Neural progenitor cell (in vitro differentiated cells): ENCODE measurements at places on chromosomes 5 and 9.
A peak's percentile ranks its signal among the peaks of the same experiment; 100 is the strongest.

- no peak for DNase-seq
Observed at GRCh38 chr5:151896031-151896691, 28.5 kb downstream of the GLRA1 start.

- DNase-seq = no peak
Observed at GRCh38 chr9:105067895-105068580, 140.1 kb upstream of the ABCA1 start.

DNA sequence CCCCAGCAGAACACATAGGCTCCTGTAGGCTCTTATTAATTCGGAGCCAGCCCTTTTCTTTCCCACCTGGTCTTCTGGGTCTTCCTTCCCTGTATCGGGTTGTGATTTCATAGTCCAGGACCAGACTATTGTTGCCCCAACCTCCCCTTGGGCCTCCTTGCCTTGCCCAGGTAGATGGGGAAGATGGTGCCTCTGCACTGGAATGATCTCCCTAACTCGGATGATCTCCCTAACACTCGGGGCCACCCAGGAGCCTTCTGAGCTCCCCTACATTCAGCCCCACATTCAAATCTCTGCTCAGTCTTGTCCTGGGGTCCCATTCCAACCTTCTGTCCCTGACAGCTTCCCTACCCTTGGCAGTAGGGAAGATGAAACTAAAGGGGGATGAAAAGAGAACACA lies 2.7 kb upstream of the IRF1 start:
- no peak for DNase-seq

DNA sequence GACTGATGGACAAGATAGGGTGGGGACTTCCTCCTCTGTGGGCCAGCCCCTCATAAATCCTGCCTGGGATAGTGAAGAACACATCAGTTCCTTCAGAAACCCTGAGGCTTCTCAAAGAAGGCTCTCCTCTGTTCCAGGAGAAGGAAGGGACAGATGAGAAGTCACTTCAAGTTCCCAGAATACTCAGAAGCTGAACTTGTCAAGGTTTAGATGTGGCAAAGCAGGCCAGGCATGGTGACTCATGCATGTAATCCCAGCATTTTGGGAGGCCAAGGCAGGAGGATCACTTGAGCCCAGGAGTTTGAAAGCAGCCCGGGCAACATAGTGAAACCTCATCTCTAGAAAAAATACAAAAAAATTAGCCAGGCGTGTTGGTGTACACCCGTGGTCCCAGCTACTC lies 38.5 kb downstream of the STOM start:
- DNase-seq = no peak

DNA sequence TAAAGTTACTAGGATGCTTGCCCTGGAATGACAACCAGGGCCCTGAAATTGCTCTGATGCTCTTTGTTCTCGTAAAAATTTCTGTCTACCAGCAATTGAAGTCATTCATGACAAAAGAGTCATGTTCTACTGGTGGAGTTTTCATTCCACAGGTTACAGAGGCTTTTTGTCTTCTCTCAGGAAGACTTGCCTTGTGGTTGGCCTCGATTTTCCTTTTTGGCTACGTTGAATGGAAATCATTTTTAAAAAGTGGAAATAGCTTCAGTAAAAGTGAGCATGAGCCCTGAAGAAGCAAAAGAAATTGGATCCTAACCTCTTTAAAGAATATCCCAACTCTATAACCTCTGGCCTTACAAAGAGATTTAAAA lies 255.2 kb downstream of the AOPEP start:
- DNase-seq = no peak

DNA sequence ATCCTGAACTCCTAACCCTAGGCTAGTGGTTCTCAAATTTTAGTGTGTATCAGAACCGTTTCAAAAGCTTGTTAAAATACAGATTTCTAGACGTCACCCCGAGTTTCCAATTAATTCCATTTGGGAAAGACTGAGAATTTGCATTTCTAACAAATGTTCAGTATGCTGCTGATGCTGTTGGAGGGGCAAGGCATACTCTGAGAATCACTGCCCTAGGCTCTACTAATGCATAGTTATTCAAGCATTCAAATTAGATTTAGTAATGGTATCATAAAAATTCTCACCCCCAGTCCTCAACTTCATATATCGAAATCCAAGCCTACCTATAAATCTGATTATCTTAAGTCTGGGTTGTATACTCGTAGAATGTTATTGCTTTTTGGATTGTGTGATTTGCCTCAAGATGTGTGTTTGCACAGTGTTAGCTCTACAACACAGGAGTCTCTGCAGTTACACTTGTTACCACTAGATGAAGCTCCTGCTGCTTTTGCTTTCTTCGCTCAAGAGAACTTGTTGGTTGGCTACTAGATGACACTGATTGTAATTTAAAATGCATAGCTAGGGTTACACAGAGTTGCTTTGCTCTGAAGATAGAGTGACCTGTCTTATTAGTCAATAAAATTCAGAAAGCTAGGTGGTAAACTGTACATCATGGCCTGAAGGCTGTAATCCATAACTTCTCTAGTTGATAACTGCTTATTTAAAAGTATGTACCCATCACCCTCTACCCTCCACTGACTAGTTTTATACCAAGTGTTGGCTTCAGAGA lies 7.5 kb upstream of the ERAP2 start:
- peak; percentile 73 for DNase-seq

GRCh38 chr5:179866241-179867078 lies 7.8 kb upstream of the MRNIP start:
- no peak for DNase-seq

DNA sequence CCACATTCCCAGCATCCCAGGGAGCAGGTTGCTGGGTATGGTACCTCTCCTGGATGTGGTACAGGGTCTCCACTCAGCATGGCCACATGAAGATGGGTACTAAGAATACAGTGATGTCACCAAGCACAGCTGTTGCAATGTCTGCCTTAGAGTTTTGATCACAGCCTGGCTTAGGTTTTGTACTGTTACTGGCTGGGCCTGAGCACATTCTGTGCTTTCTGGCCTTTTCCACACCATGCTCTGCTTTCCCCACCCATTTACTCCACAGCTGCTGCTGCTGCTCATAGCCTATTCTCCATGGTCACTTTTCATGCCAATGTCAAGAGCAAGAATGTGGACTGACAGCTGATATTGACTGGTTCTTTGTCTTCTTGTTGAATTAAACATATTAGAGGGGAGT lies 481.9 kb downstream of the ARHGEF28 start:
- DNase-seq = no peak

DNA sequence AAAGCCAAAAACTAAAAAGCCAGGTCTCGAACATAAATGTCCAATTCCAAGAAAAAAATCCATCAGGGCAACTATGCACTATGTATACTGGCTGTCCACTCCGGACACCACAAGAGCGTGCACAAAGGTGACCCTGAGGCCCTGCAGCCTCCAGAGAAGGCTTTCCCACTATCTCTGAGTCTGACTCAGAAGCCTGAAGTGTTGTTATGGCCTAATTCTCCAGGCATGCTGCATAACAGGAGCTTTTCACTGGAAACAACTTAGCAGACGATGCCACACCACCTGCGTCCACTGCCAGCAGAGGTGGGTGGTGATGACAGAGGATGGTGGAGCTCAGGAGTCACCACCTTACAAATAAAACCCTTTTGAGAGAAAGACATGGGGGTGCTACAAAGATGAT lies 63.7 kb downstream of the HABP4 start:
- no peak for DNase-seq

DNA sequence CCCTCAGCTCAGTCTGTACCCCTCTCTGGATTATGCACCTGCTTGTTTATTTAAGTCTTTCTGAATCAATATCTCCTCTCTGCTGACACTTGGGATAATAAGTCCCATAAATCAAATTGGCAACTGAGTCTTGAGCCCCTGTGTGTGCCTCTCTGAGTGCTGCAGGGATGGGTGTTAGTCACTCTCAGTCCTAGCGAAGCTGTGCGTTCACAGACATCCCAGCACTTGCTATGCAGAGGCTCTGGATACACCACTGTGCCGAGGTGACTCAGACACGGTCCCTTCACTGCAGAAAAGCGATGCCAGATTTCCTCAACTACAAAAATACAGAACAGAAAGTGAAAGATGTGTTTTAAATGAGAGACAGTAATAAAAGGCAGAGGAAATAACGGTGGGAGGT lies 4.1 kb upstream of the KCNMB1 start:
- no peak for DNase-seq

DNA sequence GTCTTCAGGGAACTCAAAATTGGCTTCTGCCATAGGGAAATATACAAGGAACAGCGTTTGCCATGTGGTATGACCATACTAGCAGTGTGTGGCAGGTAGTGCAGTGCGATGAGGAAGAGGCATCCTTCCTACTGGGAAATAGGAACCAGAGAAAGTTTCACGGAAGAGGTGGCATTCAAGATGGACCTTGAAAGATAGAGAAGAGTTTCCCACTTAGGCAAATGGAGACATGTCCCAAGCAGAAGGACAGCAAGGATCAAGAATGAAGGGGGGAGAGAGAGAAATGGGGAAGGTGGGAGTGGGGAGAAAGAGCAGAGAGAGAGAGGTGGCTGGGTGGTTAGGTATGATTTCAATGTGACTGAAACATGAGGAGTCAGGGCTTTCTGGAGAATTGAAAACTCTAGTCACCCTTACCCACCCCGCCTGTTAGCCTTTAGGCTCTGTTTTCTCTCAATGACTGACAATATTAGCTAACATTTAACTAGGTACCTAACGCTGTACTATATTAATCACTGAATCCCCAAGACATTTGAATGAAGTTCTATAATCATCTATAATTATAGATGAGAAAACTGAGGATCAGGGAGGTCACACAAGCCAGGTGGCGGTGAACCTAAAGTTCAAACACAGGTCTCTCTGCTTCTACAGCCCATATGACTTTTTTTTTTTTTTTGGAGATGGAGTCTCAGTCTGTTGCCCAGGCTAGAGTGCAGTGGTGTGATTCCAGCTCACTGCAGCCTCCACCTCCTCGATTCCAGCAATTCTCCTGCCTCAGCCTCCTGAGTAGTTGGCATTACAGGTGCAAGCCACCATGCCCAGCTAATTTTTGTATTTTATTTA lies 171.3 kb downstream of the NR3C1 start:
- no peak for DNase-seq

GRCh38 chr5:167406513-167406912 lies 884.9 kb upstream of the WWC1 start:
- DNase-seq = no peak

GRCh38 chr9:33304362-33304761 lies 14.0 kb downstream of the NFX1 start:
- no peak for DNase-seq

- no peak for DNase-seq
Observed at GRCh38 chr5:87113861-87114260, 153.8 kb upstream of the RASA1 start.

- no peak for DNase-seq
Observed at GRCh38 chr5:82130602-82131001, 147.6 kb downstream of the RPS23 start.

- no peak for DNase-seq
Observed at GRCh38 chr9:120956862-120957261, 30.3 kb upstream of the TRAF1 start.

GRCh38 chr5:89967771-89968444 lies 441.6 kb downstream of the CETN3 start:
- DNase-seq = no peak

DNA sequence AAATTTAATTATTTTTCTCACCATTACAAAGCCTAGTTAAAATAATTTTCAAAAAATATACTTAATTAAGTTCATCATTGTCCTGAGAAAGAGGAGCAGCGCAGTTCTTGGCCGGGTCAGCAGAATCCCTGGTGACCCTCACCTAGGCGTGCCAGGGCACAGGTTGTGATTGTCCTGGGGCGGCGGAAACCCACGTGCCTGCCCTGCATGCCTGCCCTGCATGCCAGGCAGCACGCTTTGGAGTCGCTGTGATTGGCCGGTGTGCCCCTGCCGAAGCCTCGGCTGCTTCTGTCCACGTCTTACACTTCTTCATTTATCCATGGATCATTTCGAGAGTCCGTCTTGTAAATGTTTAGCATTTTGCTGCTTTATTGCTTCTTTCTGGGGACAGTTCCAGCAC lies 25.6 kb downstream of the SLC12A2 start:
- no peak for DNase-seq

- no peak for DNase-seq
Observed at GRCh38 chr5:78633700-78634099, 14.9 kb downstream of the LHFPL2 start.

GRCh38 chr5:151357792-151358191 lies 10.4 kb upstream of the SLC36A2 start:
- no peak for DNase-seq

DNA sequence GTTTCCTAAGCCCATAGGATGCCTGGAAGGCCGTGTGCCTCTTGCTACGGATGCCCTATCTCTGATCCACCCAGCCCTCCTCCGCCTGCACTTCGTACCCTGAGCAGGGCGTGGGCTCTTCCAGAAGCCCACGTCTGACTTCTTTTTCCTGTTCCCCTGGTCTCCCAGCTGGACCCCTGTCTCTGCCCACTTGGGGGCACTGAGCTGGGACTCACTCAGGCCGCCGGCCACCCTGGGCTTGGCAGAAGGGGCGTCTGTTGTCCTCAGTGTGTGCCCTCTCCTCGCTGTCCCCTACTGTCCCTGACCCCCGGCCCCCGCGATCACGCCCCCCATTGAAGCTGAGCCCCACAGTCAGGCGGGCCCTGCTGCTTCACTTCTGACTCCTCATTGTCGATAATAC lies 22.0 kb upstream of the RXRA start:
- DNase-seq = no peak

GRCh38 chr5:105696440-105696839 lies 1974.3 kb downstream of the EFNA5 start:
- no peak for DNase-seq

DNA sequence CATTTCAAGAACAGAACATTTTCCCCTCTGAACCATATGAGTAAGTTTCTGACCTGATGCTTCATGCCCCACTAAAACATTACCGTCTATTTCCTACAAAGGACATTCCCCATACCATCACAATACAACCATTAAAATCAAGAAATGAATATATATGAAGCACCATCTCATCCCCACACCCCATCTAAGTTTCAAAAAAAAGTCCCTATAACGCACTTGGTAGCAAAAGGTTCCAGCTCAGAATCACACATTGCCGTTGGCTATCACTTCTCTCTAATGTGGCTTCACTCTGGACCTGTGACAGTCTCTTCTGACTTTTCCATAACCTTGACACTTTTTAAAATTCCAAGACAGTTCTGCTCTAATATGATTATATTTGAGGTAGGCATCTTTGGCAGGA lies 5.9 kb downstream of the EMB start:
- no peak for DNase-seq

DNA sequence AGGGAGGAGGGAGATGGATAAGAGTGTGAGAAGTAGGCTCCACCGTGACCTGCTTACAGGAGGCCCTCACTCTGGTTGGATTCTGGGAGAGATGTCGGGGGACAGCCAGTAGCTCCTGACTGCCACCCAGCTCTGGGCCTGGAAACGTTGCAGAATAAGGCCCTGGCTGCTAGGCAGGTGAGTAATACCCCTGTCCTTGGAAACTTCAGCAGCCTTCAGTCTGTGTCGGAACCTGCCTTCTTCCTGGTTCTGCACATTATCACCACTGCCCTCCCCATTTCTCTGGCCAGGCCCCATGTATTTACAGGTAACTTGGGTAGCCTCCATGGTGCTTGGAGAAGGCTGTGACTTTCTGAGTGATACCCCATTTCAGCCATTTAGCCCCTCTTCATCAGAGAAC lies 26.8 kb downstream of the FAXDC2 start:
- no peak for DNase-seq
